ENCODE measurements at places on chromosomes 2 and 18.

DNA sequence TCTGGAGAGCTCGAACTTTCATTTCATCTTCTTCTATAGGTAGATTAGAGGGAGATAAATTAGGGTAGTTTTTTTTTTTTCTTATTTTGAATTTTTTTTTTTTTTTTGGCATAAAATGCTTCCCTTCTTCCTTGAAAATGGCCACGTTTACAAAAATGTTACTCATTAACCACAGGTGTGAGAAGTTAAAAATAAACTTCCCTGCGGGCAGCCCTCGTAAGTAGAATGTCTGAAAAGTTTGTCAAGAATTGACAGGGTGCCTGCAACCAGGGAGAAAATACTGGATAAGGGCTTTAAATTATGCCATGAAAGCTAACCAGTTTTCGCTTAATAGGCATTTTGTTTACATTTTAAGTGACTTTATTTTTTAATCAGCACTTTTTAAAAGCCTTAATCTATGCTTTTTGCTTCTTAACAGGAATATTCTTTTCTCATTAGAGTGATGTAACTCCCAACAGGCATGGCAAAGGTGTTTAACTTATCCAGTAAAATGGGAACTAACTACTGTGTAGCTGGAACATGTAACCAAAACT lies 4.2 kb upstream of the FN1 start:
- DNase-seq = no peak

GRCh38 chr2:24707143-24707542 lies 86.0 kb downstream of the PTRHD1 start:
- no peak for DNase-seq

DNA sequence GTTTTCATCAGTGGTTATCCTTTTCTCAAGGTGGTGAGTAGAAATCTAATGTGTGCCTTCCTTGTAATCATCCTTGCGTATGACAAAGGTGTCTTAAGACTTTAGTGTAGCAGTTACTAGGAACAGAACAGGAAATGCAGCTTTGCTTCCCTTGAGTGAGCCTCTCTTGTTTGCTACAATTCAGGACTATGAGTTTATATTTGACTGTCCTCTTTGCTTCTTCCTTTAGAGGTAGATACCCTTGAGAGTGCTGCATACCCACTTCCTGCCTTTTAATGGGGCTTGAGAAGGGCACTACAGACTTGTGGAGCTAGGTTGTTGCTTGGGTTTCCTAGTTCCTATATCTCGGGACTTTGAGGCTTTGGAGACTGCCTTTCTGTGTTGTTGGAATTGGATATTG lies 3.8 kb downstream of the KCNJ13 start:
- DNase-seq = no peak

DNA sequence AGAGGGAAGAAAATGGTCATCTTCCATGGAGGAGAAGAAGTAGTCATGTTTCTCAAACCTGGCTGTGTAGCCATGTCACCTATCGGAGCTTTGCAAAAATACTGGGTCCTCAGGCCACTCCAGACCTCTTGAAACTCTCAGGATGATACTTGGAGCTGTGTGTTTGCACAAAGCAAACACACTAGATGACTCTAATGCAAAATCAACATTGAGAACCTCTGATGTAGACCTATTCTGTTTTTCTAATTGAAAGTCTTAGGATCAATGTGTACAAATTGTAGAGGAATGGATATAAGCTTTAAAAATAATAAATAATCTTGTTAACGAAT lies 444.3 kb downstream of the RND3 start:
- no peak for DNase-seq

GRCh38 chr18:62584241-62585120 lies 61.7 kb downstream of the ZCCHC2 start:
- DNase-seq = peak; percentile 92

DNA sequence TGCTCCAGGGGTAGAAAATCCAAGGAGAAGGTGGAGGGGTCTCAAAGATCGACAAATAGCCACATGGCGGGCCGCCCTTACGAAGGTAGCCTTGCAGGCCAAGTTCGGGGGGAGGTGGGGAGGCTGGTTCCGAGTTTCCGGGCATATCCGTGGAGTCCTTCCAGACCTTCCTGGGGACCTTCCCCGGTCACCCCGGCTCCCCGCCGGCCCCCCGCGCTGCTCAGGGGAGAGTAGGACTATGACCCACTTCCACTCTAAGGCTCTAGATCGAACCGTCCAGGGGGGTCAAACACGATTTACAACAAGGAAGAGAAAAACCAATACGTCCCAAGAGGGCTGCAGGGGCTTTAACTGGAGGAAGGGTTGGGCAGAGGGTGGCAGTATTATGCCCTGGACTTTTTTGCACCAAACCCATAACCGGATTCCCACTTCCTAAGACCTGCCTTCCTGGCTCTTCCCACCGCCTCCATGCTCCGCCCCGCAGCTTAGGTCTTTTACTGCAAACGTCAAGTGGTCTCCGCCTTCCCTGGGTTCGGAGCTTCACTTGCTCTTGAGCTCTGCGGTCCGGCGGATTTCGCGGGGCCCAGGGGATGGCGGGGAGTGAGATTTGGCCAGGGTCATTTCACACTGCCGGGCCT lies 779 bp upstream of the LYPD6 start:
- peak; percentile 17 for DNase-seq

DNA sequence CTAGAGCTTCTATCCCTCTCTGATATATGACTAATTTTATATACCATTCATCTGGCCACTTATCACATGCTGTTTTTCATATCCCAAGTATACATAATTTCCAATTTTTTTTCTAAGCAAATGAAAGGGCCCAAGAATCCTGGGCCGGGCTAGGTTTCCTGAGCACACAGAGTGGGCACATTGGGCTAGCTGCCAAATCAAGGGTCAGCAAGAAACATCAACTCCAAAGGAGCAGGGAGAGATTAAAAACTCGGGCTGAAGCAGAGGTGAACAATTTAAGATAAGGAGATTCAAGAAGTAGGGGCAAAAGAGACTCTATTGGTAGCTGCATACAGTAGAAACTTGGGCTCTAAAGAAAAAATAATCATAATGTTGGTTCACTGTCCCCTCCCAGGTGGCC lies 39.0 kb downstream of the OLA1 start:
- DNase-seq = no peak

- DNase-seq = no peak
Measured at GRCh38 chr2:213420828-213421385, 136.6 kb downstream of the SPAG16 start.

DNA sequence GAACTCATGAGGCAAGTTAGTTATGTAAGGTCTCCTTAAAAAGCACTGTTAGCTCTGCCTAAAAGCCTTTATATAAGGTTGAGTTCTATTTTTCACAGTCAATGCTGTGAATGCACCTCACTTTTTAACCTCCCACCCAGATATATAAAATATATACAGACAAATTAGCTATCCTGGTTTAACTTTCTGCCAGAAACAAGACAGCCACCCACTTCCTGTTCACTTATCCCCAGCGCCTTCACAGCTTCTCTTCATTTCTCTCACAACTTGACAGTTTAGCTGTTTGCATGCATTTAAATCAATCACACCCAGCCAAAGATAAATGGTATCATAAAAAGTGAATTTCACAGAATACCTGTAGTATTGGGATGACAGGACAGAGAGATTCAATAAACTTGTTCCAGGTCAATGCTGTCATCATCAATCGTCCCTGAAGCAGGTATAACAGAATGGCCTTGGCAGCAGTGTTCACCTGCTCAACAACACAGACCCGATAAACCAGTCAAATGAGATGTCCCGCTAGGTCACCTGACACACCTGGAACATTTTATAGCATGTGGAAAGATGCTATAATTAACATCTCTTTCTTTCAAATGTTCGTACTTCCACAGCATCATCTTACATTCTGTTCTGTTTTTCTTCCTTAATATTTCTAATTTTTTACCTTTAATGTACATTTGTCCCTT lies 55.7 kb downstream of the RTTN start:
- DNase-seq = no peak

- DNase-seq = no peak
Measured at GRCh38 chr18:75970212-75970611, 524.8 kb downstream of the ZNF516 start.

GRCh38 chr2:85997017-85997970 lies 108.4 kb downstream of the POLR1A start:
- DNase-seq = peak; percentile 34

- no peak for DNase-seq
Measured at GRCh38 chr2:96531366-96531765, 5.2 kb upstream of the ARID5A start.

DNA sequence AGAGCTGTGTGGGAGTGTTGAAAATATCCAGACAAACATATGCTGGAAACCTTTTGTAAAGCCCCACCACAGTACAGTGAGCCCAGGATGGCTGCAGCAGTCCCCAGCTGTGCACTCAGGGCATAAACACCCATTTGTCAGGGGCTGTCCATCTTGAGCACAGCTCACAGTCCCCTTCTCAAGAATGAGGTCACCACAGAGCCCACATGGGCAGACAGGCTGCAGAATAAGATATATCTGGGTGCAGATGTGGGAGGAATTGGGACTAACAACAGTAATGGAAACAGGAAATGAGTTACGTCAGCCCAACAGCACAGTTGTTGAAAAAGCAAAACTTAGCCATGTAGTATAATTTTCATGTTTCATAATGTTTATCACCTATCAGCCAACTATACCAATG lies 219.6 kb downstream of the ETAA1 start:
- DNase-seq = no peak

GRCh38 chr2:124395961-124396360 lies 370.9 kb downstream of the CNTNAP5 start:
- no peak for DNase-seq

Data from COLO829 (cell line).